Cardiac ventricle fibroblast (primary cell): ENCODE measurements at places on chromosomes 3 and 15. TPM values are rescaled to one million over a fixed set of nuclear protein-coding genes. Genes with fewer than 3 reads are reported as not detected.

Gene GASK1A
- total RNA-seq, result 0.15 and 0.75 TPM in 2 replicates

Gene IL12A
- 3.1 TPM in 1 of 2 replicates, not detected in the other for total RNA-seq

Gene STRA6
- total RNA-seq, result 0.44 TPM in 1 of 2 replicates, not detected in the other

Gene CFAP92
- not detected in 2 replicates for total RNA-seq

Gene OR5K2
- total RNA-seq, result not detected in 2 replicates

Gene GUCA1C
- not detected in 2 replicates for total RNA-seq
